ENCODE measurements at places on chromosomes 4 and X.

GRCh38 chr4:11914406-11914805, 485.7 kb upstream of the HS3ST1 start:
- DNase-seq, result no peak

GRCh38 chr4:168199260-168199957, 107.1 kb downstream of the ANXA10 start:
- no peak for DNase-seq

DNA sequence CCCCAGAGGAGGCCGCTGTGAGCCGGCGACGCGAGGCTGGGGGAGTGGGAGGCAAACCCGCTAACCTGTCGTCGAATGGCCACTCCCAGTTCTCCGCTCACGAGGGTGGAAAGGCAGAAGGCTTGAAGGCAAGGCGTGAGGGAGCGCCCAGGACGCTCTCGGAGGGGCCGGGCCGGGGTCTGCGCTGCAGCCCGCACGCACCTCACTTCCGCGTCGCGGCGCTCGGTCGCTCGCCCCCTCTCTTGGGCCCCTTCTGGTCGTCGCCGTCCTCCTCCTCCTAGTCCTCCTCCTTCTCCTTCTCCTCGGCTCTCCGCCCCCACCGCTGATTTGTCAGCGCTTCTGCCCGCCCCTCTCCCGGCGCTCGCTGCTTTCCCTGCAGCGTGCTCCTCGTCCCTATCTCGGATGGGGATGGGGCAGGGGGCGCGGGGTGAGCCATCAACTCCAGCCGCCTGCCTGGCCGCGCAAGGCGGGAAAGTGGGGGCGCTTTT, at the start of gene SNCA:
Gene SNCA, minus strand, starts transcription at position 265 of the 488 bp plus-strand sequence. CDS start 1,494 bp downstream, outside the sequence.
- DNase-seq, result peak; percentile 4

DNA sequence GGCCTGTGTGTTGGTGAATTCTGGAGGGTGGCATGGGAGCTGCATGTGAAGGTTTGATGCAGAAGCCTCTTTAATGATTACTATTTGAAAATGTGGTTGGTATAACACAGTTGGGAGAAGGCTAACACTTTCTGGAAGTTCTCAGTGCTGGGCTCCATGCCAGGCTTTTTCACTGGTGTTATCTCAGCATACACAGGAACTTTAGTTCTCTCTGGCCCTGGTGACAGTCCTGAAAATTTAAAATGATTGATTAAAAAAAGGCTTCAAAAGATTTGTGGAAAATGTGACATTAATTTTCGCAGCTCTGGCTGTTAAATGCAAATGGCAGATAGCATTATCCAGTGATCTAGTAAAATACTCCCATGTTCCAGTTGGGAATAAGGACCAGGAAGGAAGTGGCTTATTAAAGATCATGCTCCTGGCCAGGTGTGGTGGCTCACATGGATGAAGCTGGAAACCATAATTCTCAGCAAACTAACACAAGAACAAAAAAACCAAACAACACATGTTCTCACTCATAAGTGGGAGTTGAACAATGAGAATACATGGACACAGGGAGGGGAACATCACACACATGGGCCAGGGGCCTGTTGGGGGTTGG, 36.6 kb downstream of the DIPK2B start:
- no peak for DNase-seq

GRCh38 chr4:177127658-177128057, 182.0 kb upstream of the NEIL3 start:
- DNase-seq, result no peak

DNA sequence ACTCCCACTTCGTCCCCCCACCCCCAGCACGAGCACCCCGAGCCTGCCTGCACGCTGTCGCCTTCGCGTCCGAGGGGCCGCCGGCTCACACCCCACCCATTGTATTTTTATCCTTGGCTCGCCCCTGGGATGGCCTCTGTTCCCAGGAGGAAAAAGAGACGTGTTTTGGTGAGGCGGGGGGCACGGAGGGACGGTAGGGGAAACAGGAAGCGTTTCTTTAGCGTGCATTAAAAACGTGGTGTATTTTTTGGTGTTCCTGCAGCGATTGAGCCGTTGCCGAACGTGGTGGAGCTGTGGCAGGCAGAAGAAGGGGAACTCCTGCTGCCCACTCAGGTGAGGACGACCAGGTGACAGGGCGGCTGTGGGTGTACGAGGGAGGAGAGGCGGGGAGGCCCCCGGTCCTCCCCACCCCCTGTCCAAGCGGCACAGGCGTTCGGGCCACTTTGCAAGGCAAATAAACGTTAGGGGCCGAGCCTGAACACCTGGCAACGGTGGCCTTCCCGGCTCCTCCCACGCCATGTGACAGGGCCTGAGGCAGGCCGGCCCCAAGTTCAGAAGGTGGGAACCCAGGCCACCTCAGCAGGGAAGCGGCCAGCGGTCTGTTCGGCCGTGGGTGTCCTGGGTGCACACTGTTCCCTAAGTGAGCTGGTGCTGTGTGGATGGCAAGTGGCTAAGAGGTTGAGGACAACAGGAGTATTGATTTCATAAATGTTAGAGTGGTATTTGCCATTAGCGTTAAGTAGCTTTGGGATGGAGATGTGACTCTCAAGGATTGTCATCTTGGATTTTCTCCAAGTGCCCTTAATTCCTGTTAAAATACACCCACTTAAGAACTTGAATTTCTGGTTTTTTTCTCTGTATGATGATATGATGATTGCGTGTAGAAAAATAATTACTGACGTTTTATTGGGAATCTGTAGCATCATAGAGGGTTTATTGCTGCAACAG, 1.1 kb downstream of the TMEM131L start:
- DNase-seq, result peak; percentile 42

DNA sequence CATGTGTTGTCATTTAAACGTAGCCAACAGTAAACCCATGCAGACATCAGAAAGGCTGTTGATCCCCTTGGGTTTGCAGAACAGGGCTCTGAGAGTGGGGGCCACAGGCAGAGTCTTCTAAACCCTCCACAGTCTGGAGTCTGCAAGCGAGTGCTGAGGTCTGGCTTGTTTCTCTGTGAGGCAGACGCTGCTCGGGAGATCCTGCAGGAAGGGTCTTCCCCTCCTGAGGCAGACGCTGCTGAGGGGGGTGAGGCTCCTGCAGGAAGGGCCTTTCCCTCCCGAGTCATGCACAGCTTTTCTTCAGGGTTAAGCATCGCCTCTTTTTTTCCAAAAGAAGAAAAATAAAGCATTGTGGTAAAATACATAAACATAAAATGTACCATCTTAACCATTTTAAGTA, 17.1 kb upstream of the PDE6B start:
- DNase-seq, result no peak

DNA sequence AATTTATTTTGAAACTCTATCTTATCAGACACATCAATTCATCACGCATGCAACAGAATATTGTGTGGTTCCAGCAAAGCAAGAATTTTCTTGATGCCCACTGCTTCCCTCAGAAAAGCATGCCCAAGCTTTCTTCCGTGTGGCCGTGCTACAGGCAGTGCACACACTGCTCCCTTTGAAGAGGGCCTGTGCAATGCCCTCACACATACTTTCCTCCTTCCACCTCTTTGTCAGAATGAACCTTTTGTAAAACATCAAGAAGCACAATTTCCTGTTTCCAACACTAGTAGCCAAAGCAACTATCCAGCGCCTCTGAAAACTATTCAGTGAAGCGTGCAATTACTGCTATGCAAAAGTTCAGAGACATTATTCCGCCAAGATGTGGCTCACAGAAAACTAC, 201.7 kb downstream of the NLGN4X start:
- DNase-seq, result no peak

DNA sequence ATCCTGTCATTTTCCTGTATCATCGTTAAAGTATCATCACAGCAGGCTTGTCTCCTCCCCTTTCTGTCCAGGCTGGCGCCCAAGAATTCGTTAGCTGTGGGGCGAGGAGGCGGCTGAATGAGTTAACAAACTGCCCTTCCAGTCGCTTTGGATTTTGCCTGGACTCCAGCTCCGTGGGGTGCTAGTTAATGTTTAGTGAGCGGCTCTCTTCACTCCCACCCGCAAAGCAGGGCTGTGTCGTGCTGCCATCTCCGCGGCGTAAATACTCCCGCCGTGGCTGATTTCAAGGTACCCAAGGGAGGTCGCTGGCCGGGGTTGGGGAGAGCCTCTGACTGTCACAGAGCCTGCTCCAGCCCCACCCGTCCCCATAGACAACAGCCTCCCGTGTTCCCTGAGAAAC, 44.9 kb upstream of the SPRY1 start:
- no peak for DNase-seq

GRCh38 chr4:61853041-61853440, 652.9 kb downstream of the ADGRL3 start:
- no peak for DNase-seq

GRCh38 chr4:104508224-104508623, 13.5 kb upstream of the CXXC4 start:
- DNase-seq, result no peak
